Small intestine (tissue), 16 donors: ENCODE measurements at places on chromosomes 11 and 22. TPM values are rescaled to one million over a fixed set of nuclear protein-coding genes. Genes with fewer than 3 reads are reported as not detected.

GP1BB gene
- polyA plus RNA-seq = 2.0 TPM

STT3A gene
- 79.3 TPM for polyA plus RNA-seq

CNIH2 gene
- polyA plus RNA-seq = 1.1 TPM

OR9Q1 gene
- not detected for polyA plus RNA-seq

CCDC87 gene
- not detected for polyA plus RNA-seq

ST14 gene
- 116 TPM for polyA plus RNA-seq

- no peaks in the 10 kb centered on the region for H3K4me1 ChIP-seq
- no peaks in the 10 kb centered on the region for H3K27me3 ChIP-seq
- no peak overlapping the region for H3K27ac ChIP-seq
- H3K4me3 ChIP-seq = no peak overlapping the region
Observed at GRCh38 chr11:28730336-28730735, 622.1 kb downstream of the METTL15 start.

DNA sequence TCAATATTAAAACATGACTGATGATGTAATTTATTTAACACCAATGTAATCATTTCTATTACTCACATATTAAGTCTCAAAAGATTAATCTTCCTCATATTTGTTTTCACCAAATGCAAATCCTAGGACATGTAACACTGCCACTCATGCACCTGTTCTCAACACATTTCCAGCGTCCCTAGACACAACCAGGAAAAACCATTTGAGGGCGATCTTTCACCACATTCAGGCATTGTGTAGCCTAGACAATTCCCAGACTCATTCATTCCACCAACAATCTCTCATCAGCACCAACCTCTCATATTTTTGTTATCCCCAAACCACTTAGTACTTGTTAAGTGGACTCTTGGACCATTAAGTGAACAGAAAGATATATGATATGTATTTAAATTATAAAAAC lies 66.1 kb downstream of the SLC36A4 start:
- H3K4me3 ChIP-seq = no peak overlapping the region
- no peaks in the 10 kb centered on the region for H3K27me3 ChIP-seq
- no peaks in the 10 kb centered on the region for H3K4me1 ChIP-seq
- peak; percentile 15 for DNase-seq

DNA sequence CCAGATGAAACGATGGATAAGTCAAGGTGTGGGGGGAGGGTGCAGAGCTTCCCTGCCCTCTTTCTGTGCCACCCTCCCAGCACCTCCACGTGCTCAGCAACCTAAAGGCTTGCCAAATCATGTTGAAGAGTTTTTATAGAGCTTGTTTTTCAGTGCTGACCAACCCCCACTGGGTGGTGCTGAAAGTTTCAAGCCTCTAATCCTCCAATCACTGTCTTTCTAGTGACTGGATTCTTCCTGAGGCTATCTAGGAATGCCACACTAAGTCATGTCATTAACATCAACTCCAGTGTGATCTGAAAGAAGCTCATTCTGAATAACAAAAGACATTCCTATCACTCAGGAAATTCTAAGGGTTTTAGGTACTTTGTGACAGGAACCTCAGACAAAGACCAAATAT lies 382.6 kb downstream of the DYNC2H1 start:
- no peak for DNase-seq
- H3K27ac ChIP-seq = no peak overlapping the region
- H3K27me3 ChIP-seq = no peaks in the 10 kb centered on the region
- no peak overlapping the region for H3K4me3 ChIP-seq
- H3K4me1 ChIP-seq = no peaks in the 10 kb centered on the region

DNA sequence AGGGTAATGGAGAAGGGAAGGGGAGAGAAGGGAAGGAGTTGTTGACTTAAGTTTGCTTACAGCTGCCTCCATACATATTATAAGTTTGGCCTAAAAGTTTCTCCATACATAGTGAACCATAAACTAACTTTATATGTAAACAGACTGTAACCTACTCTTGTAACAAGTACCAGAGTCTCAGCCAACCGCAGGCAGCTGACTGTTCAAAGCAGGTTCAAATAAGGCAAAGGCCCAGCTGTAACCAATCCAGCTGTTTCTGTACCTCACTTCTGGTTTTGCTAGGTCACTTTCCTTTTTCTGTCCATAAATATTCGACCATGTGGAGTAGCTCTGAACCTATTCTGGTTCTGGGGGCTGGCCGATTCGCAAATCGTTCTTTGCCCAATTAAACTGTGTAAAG lies 591.2 kb downstream of the INSC start:
- H3K27me3 ChIP-seq = no peaks in the 10 kb centered on the region

DNA sequence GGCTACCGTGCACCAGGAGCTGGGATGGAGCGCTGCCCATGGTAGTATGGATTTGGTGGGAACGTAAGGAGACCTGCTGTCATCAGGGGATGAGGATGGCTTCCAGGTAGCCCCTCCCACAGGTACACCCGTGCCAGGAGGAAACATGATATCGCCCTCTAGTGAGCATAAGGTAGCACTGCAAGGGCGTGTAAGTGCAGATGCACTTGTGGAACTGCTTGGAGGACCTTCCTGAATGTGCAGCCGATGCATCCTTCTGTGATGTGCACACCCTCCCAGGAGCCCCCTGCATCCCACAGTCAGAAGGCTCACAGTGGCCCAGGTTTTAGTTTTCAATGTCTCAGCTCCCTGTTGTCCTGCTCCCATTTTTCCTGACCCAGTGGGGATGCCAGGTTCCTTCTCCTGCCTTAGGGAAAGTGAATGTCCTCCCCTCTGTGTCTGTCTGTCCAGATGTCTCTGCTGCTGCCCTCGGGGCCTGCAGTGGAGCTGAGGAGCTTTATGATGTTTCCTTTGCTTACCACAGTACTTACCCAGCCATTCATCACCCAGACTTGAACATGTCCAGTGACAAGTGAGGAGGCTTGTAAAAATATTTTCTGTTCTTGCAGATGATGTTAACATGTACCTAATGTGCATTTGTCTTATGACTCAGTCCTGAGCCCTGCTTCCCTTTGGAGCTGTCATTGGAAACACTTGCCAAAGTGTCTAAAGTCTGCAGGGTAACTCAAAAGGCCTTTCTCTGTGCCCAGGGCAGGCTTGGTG lies 49.2 kb downstream of the DBX1 start:
- DNase-seq = peak; percentile 78
- no peak overlapping the region for H3K27ac ChIP-seq
- no peak overlapping the region for H3K4me3 ChIP-seq
- H3K4me1 ChIP-seq = no peaks in the 10 kb centered on the region

DNA sequence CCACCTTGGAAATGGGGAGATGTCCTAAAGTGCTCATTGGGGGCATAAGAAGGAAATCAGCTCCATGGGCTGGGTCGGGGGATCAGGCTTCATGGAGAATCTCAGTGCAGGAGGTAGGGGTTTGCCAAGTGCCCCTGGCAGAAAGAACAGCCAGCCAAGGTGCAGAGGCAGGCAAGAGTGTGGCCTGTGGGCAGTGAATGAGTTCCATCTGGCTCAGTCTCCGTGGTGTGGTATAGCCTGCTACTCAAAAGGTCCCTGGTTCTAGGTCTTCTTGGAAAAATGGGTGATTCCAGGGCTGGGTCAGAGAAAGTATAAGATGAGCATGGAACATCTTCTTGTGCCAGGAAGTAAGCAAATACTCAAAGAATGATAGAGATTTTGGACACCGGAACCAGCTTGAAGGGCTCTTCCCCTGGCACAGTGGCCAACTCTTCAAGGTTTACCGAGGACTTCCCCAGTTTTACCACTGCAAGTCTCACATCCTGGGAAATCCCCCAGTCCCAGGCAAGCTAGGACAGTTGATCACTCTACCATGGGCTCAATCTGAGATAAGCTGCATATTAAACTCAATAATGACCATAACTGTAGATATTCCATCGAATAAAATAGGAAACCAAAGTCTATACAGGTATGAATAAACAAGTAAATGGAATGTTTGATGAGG lies 10.6 kb upstream of the ARAP1 start:
- H3K27ac ChIP-seq = no peak overlapping the region
- H3K27me3 ChIP-seq = no peaks in the 10 kb centered on the region
- no peaks in the 10 kb centered on the region for H3K4me1 ChIP-seq
- no peaks in the 10 kb centered on the region for H3K36me3 ChIP-seq
- DNase-seq = no peak
- no peak overlapping the region for H3K4me3 ChIP-seq

DNA sequence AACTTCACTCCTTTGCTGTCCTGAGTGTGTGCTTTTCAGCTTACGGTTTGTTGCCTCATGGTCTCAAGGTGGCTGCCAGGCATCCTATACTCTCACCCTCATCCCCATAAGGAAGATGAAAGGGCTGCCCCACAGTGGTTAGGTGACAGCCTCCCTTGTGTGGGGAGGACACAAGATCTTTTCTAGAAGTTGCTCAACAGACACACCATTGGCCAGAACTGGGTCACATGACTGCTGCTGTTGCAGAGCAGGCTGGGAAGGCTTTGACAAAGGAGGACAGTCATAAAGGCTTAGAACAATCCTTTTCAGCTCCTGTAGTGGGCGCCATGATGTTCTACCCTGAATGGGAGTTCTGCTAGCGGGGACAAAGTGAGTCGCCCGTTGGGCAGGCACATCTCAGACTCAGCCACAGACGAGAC lies 69.7 kb upstream of the RASD2 start:
- H3K4me1 ChIP-seq = peaks cover 2% of the 10 kb centered on the region
- peak; percentile 25 for DNase-seq
- H3K36me3 ChIP-seq = no peaks in the 10 kb centered on the region
- no peaks in the 10 kb centered on the region for H3K27me3 ChIP-seq
- no peak overlapping the region for H3K4me3 ChIP-seq

DNA sequence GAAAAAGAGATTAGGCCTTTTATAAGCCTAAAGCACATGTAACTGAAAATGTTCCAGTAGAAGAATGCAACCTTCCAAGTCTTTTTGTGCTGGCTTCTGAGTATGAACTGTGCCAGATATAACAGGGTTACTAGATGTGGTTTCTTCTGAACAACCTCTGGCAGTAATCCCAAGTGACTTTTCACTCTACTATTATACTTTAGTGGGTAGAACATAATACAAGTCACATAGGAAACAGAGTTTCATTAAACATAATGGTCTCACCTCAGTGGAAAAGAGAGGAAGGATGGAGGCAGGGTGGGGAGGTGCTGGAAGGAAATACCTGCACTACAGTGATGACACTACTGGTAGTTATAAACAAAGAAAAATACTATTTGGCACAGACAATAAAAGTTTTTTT lies 81.3 kb downstream of the PHF21A start:
- no peaks in the 10 kb centered on the region for H3K36me3 ChIP-seq
- H3K4me3 ChIP-seq = no peak overlapping the region
- no peaks in the 10 kb centered on the region for H3K4me1 ChIP-seq
- H3K27me3 ChIP-seq = no peaks in the 10 kb centered on the region

DNA sequence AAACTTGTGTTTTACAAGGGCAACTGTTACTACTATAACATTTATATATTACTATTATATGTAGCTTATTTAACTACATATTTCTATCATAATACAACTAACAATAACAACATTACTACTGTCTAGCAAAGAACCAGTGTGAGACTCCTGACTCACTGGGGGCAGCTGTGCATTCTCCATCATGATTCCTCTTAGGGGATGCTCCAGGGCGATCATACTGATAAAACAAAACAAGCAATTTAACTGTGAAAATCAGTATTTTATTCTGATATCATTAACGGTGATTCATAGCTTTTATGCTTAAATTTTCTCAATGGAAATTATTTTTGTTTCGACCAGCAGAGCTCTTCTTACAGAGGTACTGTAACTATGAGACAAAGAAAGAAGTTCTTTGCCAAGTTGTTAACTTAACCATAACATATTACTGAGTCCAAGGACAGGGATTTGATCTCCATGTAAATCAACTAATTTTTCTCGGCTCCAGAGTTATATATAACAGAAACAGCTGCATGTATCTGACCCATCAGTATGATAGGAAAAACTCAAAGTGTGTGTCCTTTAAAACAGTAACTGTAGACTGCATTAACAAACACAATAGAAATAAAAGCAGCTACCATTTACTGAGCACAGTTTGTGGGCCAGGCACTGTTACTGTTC lies 24.8 kb upstream of the FNBP4 start:
- no peaks in the 10 kb centered on the region for H3K27me3 ChIP-seq
- peaks cover 7% of the 10 kb centered on the region for H3K36me3 ChIP-seq
- H3K27ac ChIP-seq = no peak overlapping the region
- no peaks in the 10 kb centered on the region for H3K4me1 ChIP-seq
- H3K4me3 ChIP-seq = no peak overlapping the region

GRCh38 chr11:86715611-86716010 lies 43.2 kb upstream of the ME3 start:
- no peaks in the 10 kb centered on the region for H3K36me3 ChIP-seq
- no peak overlapping the region for H3K27ac ChIP-seq
- H3K4me3 ChIP-seq = no peak overlapping the region
- no peaks in the 10 kb centered on the region for H3K4me1 ChIP-seq
- no peak for DNase-seq

GRCh38 chr22:27199354-27199753 lies 542.0 kb downstream of the MIAT start:
- no peak overlapping the region for H3K4me3 ChIP-seq
- H3K27me3 ChIP-seq = no peaks in the 10 kb centered on the region
- no peaks in the 10 kb centered on the region for H3K36me3 ChIP-seq
- no peaks in the 10 kb centered on the region for H3K4me1 ChIP-seq
- no peak for DNase-seq
- H3K27ac ChIP-seq = no peak overlapping the region

- H3K4me3 ChIP-seq = no peak overlapping the region
- no peaks in the 10 kb centered on the region for H3K36me3 ChIP-seq
- no peaks in the 10 kb centered on the region for H3K27me3 ChIP-seq
- H3K27ac ChIP-seq = no peak overlapping the region
- DNase-seq = no peak
Observed at GRCh38 chr11:73213196-73214143, 4.6 kb upstream of the P2RY2 start.

DNA sequence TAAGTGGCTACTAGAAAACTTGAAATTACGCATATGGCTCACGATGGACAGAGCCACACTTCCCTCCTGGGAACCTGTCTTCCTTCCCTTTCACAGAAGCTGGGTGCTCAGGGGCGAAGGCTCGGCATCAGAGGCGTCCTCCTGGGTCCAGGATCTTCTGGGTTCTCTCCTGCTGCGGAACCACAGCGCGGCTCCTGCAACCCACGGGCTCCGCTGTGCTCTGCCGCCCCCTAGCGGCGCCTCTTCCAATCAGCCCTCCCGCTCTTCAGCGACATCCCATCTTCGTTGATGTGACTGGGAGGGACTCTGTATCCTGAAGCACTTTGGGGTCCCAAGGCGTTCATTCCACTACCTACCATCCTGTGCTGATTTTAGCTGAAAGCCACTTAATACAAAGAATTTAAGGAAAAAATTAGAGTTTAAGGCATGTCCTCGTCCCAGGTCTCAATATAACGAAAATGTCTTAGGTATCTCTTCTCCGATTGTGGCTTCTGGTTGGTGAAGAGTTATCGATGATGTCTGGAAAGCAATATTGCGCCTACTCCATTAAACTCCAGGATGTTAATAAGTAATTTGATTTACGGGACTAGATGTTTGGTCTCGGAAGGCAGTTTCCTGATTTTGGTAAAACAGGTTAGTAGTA lies 14.8 kb upstream of the RPS3 start:
- no peak overlapping the region for H3K4me3 ChIP-seq
- peak; percentile 89 for DNase-seq
- no peaks in the 10 kb centered on the region for H3K27me3 ChIP-seq
- peaks cover 7% of the 10 kb centered on the region for H3K4me1 ChIP-seq
